ENCODE measurements at places on chromosomes 12 and 14.

GRCh38 chr12:1523046-1523445, 71.3 kb downstream of the FBXL14 start:
- no peak for DNase-seq

DNA sequence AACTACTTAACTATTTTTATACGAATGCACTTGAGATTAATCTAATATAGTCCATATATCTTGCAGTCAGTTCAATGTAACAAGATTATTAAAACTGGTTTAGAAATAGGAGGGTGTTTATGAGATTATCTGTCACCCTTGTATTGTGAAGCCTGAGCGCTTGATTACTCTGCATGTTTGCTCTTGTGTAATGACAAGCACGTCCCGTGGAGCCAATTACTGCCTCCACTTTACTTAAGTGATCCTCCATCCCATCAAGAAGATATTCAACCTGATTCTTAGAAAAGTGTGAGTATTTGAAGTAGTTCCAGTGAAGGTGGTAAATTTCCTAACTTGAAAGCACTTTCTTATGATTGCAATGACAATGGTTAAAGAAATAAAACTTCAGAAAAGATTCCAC, 415.2 kb upstream of the GARIN6 start:
- no peak for DNase-seq

DNA sequence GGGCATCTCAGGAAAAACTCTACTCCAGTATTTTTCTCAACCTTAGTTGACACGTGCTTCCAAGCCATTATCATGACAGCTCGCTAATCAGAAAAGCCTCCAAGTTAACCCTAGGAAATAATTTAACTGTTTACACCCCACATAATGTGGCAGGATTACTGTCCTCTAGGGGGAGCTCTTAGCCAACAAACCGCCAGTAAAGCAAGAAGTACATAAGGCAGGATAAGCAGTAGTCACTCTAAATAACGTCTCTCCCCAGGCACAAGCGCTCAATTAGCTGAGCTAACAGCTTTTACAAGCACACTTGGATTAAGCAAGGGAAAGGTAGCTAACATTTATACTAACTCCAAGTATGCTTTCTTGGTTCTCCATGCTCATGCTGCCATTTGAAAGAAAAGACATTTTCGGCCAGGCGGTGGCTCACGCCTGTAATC, 22.8 kb downstream of the APOBEC1 start:
- DNase-seq = peak; percentile 62

DNA sequence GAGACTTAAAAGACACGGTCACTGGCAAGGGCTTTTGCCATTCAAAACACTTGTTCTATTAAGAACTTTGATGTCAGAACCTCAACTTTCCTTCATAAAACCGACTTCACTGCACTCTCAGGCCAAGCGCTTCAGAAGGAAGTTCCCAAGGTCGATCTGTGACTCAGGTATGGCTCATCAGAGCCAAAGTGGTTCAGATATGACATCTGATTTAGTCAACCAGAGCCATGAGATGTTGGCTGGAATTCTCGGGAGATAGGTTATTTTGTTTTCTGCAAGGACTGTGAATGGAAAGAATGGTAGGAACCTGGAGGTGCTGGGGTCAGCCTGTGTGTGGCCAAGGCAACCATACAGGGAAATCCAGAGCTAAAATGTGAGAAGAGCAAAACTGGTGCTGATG, 445.6 kb downstream of the GLT1D1 start:
- DNase-seq = no peak

DNA sequence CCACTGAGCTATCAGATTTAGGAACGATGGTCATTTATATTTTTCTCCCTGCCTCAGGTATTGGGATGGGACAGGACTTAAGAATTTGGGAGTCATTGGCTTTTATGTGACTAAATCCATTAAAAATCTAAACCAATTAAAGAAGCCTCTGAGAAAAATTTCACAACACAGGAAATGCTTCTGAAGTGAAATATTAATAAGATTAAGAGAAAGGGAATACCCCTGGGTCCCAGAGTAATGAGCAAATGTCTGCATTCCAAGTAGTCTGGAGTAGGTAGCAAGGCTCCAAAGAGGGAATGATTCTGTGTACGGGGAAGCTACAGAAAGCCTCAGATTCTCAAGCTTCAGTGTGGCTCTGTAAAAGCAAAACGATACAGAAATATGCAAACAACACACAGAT, 707 bp upstream of the MED6 start:
- no peak for DNase-seq

DNA sequence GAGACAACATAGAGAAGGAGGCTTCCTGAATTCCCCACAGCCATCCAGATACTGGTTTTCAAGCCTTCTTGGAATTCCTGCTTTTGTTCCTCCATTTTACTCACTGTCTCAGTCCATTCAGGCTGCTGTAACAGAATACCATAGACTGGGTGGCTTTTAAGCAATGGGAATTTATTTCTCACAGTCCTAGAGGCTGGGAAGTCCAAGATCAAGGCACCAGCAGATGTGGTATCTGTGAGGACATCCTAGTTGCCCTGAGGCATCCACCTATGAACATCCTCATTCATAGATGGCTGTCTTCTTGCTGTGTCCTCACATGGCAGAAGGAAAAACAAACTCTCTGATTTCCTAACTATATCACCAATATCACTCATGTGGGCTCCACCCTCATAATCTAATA, 374.9 kb downstream of the FUT8 start:
- no peak for DNase-seq
